ENCODE measurements at places on chromosomes 1 and 21.

DNA sequence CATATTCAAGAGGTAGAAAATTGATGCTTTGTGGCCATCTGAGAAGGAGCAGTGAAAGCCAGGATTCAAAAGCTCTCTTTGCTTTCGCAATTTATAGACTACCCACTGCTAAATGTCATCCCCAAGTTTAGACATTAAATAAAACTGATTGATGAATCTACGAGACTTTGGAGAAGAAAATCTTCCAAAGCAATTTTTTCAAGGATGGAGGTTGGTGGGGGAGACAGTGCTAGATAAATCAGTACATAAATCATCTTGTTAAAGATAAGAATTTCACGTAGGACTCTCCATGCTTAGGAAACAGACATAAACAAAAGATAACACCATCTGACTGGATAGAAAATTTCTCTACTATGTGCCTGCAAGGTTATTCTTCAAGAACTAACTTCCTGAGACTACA lies 147.6 kb upstream of the TIAM1 start:
- DNase-seq: no peak

- no peak for DNase-seq
These were observed 81.8 kb upstream of the PLXNA2 start for GRCh38 chr1:208326033-208326432.

DNA sequence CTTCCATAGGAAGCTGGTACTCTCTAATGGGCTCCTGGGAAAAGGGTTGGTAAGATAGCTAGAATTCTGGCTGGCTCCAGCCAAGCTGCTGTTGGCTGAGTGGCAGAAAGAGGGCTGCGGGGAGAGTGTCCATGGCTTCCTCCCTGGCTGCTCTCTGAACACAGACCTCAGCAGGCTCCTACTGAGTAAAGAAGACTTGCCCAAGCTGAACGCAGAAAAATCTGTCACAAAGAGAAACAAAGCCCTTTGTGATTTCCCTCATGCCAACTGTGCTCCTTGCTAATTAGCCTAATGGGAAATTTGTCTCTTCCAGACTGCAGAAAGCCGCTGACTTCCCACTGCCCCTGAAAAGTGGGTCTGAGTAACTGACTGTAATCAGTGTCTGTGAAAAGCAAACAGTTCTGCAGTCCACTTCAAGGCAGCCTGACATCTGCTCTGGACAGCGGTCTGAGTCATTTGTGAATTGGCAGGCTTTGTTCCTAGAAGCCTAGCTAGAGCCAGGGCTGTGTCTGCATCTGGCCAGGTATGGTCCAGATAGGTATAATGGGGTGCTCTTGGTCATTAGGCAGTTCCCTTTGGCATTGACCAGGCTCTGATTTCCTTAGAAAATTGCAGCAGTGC lies 282.8 kb downstream of the ZNF648 start:
- no peak for DNase-seq

- DNase-seq: no peak
These were observed 64.6 kb upstream of the AK4 start for GRCh38 chr1:65083263-65083896.

- DNase-seq: no peak
These were observed 22.2 kb downstream of the TOMM20 start for GRCh38 chr1:235106457-235106856.

GRCh38 chr1:212225871-212226302 lies 59.3 kb upstream of the PPP2R5A start:
- no peak for DNase-seq

DNA sequence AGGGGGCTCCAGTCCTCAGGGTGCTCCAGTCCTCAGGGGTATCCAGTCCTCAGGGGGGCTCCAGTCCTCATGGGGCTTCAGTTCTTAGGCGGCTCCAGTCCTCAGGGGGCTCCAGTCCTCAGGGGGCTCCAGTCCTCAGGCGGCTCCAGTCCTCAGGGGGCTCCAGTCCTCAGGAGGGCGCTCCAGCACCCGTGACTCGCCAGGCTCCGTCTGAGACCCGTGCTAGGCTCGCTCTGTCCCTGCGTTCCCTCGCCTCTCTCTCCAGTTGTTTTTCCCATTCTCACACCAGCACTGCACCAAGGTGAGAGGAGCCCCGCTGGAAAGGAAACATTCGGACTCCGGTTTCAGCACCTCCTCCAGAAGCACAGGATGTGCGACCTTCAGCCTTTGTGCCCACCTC lies 9.4 kb upstream of the OR2M2 start:
- no peak for DNase-seq

- DNase-seq: no peak
These were observed 24.7 kb downstream of the ZYG11A start for GRCh38 chr1:52867087-52867863.

DNA sequence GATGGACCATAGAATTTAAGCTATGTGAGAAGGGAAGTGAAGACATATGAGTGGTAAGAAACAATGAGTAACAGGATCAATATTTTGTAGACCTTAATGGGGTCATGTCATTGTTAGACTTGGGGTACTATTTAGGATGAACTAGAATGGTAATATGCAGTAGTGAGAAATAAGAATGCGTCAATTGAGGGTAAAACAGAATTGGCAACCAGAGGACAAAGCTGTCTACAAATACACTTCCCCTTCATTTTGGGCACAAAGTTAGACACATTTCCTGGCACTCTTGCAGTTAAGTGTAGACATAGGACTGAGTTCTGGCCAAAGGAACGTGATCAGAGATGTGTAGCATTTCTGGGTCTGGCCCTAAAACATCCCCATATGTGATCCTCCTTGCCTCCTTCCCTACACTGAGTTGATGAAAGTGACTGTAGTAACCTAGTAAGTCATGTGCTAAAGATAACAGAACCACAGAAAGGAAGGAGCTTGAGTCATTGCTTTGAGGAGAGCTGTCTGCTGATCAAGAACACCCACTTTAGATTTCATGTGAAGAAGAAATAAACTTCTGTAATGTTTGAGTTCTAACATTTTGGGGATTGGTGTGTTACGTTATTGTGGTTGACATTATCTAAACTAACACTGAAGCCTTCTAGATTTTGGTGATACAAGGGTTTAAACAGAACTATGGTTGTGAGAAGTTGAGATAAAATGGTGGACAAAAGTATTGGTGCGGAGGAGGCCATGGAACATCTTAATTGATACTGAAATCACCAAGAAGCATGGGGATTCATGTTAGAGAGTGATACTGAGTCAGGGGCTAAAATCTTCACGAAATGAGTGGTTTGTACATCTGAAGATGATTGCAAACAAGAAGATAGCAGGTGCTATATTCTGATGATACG lies 41.7 kb downstream of the CD55 start:
- no peak for DNase-seq

- DNase-seq: no peak
These were observed 30.5 kb downstream of the SIPA1L2 start for GRCh38 chr1:232599178-232600041.

DNA sequence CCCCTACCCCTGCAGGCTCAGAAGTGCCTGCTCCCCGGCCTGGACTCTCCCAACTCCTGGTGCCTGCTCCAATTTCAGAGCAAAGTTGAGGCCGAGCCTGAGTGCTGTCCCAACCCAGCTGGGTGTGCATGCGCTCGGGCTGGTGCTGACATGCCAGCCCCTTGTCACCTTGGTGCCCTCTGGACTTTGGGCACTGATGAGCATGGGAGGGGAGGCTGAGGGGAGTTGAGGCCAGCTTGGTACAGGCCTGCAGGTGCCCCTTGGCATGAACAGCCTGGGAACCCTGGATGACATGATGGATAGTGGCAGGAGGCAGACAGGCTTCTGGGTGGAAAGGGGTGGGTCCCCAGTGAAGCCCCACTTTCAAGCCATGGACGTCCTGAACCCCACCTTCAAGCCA lies 366.1 kb upstream of the NEGR1 start:
- DNase-seq: no peak

- DNase-seq: no peak
These were observed 7.5 kb downstream of the ABCB10 start for GRCh38 chr1:229550812-229551567.

DNA sequence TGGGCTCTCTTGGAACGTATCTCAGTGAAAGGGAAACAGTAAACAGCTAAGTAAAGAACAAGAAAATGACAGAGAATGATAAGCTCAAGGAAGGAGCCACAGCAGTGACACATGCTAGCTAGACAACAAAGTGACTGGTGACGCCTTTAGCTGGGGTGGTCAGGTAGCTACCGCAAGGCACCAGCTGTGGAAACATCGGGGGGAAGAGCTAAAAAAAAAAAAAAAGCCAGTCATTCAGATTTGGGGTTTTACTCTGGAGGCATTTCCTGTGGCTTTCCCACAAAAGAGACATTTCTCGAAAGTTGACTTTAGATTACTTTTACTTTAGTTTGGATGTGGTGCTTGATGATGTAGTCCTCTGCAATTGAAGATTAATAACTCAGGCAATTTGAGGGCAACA lies 2.1 kb downstream of the FHAD1 start:
- DNase-seq: no peak

DNA sequence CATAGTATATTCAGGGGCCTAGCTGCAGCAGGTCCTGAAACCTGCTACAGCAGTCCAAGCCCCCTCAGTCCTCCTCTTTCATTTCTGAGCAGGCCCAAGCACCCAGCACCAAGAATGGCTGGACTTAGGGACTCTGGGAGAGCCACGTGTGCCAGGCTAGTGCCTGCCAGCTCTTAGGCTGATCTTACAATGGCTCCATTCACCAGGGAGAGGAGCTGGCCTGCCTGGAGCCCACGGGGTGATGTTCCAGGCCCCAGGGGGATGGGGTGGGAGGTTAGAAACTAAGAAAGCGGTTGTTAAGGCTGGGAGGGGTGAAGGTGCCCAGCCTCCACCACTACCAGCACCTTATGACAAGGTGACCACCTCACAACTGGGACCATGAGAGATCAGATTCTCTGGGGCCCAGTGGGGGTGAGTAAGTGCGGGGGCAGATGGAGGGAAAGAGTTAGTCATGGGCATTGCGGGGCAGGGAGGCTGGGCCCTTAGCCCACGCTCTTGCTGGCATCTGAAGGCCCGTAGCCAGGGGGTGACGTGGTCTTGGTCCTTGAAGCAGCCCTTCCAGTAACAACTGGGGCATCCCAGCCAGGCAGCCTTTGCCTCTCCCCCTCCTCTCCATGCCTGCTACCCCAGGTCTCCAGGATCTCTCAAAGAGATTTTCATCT lies 30.3 kb upstream of the CLIC4 start:
- no peak for DNase-seq

DNA sequence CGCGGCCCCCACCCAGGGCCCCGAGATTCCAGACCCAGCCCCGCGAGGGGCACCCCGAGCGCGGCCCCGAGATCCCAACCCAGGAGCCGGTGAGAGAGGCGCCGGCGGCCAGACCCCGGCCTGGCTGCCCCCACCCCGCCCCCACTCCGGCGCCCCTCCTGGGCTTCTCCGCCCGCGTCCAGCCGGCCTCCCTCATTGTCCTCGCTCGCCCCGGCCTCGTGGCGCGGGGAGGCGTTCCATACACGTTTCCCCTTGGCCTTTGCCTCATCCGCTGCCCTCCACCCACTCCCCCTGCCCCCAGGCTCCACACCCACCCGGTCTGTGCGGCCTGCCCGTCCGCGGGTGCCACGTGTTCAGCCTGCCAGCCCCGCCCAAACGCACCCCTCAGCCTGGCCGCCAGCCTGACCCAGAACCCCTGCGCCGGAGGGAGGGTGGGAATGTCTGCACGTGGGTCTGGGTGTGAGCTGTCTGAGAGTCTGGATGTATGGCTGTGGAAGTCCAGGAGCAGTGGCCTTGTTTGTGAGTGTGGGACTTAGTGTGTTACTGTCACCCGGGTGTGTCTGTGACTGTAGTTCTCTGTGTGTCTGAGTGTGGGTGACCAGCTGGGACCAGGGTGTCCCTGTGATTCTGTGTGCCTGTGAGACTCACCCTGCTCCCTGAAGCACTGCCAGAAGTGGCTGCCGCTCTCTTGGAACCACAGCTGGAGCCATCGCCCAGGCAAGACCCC lies 681 bp downstream of the B4GALT2 start:
- no peak for DNase-seq

GRCh38 chr1:176617881-176618280 lies 154.9 kb downstream of the PAPPA2 start:
- DNase-seq: no peak

DNA sequence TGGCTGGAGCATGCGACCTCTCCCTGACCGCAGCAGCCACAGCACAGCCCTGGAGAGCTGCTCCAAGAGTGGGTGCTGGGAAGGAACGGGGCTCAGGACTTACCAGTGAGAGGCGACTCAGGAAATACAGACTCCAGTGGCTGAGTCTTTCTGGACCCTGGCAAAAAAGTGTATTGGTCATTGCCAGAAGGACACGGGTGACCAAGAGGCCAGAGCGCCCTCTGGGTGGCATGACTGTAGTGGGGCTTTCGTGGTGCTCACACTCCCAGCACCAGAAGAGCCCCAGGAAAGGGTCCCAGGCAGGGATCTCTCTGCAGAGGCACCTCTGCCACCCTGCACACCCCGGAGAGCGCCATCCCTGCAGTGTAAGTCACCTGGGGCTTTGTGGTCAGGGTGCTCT lies 8.9 kb upstream of the PRDM16 start:
- no peak for DNase-seq

- no peak for DNase-seq
These were observed 95.2 kb downstream of the NPHP4 start for GRCh38 chr1:5896706-5897660.

GRCh38 chr21:35528116-35529042 lies 479.3 kb upstream of the RUNX1 start:
- DNase-seq: no peak

GRCh38 chr1:222912730-222913129 lies 97.9 kb downstream of the DISP1 start:
- no peak for DNase-seq

GRCh38 chr1:102875756-102876155 lies 232.6 kb downstream of the COL11A1 start:
- no peak for DNase-seq

DNA sequence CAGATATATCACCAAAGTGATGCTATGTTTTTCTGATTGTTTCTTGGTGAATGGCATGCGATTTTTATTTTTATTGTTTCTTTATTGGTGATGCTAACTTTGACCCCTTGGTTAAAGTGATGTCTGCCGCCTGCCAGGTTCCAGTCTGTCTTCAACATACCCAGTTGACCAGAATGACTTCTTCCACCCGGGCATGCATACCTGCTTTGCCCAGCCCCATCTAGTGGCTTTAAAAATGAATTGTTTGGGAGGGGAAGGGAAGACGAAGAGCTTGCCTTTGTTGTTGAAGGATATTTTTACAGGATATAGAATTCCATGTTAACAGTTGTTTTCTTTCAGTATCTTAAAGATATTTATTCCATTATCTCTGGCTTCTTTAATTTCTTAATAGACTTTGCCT lies 65.1 kb downstream of the ATG4C start:
- no peak for DNase-seq

GRCh38 chr1:147475488-147475887 lies 65.8 kb upstream of the BCL9 start:
- DNase-seq: no peak

GRCh38 chr1:26049531-26050247 lies 3.8 kb upstream of the SLC30A2 start:
- no peak for DNase-seq

DNA sequence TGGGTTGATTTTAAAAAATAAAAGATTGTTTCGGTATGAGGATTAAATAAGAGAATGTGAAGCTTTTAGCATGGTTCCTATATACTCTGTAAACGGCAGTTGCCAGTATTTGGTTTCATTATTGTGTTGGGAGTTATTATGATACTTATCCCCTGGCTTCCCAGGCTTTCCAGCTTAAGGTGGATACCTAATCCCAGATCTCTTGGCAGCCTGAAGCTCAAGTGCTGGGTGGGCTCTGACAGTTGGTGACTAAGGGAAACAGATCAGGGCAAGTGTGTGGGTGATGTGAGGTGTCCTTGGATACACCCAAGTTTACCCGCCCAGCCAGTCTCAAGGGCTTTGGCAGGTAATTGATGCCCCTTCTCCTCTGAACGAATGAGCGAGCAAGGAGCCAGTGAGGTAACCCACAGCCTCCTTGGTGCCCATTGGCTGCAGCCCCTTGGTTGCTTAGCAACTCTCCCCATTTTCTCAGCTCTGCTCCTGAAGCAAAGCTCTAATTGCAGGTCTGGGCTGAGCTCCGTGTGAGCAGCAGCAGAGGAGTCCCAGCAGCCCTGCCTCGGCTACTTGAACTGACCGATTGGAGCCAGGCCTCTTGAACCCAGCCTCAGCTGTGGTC lies 6.1 kb downstream of the IPO13 start:
- DNase-seq: no peak
